ENCODE measurements at places on chromosomes 5 and 9.
A peak's percentile ranks its signal among the peaks of the same experiment; 100 is the strongest.

- DNase-seq, result peak; percentile 87
Observed at GRCh38 chr9:133144142-133144903, 19.4 kb downstream of the GBGT1 start.

GRCh38 chr9:108486831-108487230 lies 369.0 kb downstream of the ACTL7B start:
- DNase-seq, result no peak

DNA sequence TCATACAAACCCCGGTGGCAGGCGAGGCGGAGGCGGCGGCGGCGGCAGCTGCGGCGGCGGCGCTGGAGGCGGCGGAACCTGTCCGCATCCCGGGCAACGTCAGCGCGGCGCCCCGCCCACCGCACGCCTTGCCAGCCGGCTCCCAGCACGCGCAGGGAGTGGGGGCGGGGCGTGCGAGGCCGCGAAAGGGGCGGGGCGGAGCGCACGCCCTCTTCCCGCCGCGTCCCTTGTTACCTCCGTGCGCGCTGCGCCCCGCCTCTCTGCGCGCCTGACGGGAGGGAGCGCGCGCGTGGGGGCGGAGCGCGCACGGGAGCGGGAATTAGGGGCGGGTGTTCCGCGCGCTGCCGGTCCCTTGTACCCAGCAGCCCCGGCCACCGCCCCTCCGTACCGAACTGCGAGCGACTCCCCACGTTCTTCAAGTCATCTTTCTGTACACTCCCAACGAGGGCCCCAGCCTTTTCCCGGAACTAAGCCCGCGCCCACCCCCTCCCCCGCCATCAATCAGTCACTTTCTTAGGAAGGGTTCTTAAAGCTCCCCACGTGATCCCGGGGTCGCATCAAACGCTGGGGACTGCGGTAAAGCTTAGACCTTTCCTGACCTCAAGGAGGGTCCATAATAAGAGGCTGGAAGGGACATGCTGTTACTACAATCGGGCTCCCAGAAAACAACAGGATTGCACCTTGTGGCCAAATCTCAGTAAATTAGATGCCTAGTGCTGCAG lies at the start of gene AGTPBP1:
Gene AGTPBP1 (minus strand): TSS at position 80 of the 722 bp plus-strand sequence. CDS start 29,421 bp downstream, outside the sequence.
- DNase-seq, result peak; percentile 93

DNA sequence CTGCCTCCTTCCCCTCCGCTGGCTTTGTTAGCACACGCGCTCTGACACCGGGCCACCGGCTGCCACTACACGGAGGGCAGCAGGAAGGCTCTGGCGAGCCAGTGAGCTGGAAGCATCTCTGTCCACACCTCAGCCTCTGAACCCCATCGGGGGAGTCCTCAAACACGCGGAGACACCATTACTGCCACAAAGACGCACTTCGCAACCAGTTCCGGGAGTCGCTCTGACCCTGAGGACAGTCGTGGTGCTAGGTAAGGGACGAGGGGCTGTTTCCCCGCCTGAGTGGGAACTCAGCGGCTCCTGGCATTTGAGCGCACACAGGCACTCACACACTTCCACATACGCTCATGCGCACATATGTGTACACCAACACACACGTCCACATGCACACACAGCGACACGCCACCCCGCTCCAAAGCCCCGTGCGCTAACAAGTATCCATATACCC lies 160.0 kb downstream of the C9orf152 start:
- peak; percentile 2 for DNase-seq

DNA sequence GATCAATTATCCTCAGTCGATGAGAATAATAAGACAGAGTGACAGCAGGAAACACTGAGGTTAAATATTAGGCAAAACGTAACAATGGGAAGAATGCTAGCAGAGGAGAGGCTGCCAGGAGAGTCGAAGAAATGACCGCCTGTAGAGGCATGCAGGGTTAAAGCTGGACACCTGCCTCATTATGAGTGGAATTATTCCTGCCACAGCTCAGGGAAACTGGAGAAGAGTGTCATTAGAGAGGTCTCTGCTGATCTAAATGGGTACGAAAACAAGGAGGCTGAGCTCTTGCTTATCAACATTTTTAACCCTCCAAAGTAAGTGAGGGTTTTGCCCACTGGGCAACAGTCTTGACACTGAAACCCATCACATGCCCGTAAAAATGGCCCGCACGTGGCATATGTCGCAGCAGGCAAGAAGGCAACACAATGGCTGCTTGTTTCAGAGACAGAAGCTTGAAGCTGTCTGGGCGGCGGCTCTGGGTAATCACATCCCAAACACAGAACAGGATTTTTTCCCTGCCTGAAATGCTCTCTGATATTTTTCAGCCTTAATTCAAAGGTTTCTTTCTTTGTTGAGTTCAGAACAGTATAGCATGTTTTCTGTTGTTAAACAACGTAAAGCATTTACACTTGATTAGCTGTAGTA lies 118.7 kb downstream of the MED27 start:
- DNase-seq, result no peak

DNA sequence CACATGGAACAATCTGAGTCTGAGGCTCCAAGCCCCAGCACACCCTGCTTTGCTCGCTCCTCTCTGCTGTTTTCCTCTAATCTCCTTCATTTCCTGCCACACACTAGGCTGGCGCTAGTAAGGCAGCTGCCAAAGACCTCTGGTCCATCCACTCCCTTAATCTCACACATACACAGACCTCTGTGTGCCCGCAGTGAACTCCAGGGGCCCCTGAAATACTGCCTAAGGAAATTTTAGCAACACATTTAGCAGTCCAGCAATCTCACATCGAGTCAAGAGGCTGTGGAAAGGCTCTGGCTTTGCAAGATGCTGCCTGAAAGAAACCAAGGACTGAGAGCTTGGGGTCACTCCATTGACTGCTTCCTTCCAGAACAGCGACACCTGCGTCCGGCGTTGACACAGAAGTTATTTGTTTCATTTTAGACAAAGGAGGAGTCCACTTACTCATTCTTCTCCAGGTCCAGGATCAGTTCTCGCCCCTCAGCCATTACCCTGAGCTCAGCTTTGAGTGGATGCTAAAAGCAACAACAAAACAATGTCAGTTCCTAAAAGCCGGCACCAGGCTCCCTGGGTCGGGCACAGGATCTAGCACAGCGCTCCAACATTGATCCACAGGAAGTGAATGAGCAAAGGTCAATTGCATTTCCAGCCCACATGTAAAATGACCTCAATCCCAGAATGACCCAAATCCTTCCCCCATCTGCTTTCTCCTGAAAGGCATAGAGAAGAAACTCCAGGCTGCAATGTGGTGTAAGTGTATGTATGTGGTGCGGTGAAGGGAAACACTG lies 11.5 kb downstream of the ADAM19 start:
- DNase-seq, result no peak

- no peak for DNase-seq
Observed at GRCh38 chr9:113307396-113307975, 4.3 kb upstream of the RNF183 start.

GRCh38 chr9:87865626-87866025 lies 17.1 kb upstream of the SPATA31E1 start:
- DNase-seq, result no peak

DNA sequence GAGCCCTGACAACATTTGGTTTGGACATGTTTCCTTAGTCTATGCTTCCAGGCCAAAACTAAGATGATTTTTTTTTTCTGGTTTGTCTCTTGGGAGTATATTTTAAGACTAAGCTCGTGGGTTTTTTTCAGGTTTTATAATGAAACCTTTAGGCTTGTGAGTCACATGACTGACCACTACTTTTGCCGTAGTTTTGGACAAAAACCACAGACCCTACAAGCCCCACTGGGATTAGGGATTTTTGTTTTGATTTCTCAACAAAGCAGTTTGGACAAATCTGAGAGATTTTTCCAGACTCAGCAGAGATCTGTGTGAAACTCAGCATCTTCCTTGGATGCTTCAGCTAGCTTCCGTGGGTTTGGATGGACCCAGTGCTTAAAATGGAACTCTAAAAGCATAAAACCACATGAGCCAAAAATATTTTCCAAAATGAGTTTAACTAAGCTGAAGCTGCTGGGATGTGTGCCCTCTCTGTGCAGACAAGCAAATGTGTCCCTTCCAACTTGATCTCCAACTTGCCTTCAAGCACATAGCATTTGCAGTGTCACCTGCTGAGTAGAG lies 70.3 kb upstream of the SMIM15 start:
- DNase-seq, result no peak

DNA sequence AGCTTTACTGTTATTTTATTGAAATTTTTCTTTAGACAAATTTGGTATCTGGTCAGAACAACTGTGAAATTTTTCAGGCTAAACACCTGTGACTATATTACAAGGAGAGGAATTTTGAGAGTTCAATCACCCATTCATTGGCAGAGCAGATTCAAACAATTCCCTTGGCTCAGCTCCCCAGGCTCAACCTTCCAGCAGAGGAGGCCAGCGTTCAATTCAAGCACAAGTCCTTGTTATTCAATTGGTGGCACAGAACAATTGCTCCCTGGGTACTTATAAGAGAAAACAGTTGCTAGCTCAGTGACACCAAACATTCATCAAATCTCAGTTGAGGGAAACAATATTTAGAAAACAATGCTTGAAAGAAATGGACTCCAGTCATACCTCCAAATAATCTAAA lies 83.3 kb downstream of the SUSD1 start:
- DNase-seq, result no peak

- no peak for DNase-seq
Observed at GRCh38 chr9:12716823-12717600, 23.8 kb downstream of the TYRP1 start.

DNA sequence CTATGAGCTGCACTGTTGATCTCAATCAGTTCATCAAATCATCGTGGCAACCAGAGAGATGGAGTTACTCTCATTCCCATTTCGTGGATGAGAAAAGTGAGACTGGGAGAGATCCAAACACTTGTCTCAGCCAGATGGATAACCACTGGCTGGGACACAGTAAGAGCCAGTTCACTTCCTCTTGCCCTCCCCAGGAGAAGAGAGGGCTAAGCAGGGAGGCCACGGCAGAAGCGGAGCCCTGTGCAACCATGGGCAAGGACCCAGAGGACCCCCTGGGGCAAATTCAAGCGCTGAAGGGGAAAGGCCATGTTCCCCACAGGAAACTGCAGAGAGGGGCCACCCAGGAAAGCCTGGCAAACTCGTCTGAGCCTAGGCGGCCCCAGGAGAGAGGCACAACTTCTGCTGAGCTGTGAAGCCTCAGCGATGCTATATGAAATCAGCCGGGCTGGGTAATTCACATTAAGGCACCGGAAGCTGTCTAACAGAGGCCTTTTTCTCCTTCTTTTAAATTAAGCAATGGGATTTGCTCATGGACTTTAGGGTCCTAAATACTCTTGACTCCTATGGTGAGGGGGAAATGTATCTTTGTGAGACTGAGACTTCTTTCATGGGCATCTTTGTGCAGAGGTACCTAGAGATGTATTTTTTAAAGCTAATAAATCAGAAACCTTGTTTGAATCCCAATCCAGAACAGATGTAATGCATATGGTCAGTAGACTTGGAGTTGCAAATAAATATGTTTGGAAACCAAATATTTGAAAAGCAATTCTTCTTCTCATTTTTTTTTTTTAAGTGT lies 137.1 kb upstream of the SMIM23 start:
- no peak for DNase-seq

GRCh38 chr5:102532123-102532522 lies 33.3 kb upstream of the SLCO6A1 start:
- no peak for DNase-seq

DNA sequence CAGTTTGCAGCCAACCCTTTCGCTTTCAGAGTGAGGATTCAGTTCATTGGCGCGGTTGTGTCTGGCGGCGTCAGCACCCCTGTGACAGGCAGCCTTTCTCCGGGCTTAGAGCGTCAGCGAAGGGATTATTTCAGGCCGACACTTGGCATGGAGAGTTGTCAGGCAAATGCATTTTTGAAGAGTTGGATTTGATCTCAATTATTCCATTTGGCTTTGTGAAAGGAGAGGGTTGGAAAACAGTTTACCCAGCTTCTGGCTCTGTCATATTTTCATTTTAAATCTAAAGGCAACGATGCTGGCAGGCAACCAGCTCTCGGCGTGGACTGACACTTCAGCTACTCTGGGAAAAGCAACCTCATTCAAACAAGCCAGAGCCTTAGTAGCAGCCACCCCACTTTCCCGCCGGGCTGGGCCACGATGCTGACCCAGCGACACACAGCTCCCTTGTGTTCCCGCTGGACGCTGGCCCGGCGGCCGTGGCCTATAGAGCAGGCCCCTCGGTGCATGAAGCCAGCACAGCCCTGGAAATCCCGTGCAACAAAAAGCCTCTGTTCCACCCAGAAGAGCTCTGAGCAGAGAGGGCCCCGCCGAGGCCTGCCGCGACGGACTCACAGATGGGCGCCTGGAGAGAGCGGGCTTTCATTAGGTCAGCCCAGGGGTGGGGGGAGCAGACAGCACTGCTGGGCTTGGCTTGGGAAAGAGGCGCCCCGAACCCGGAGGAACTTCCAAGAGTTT lies 28.9 kb upstream of the LPCAT1 start:
- no peak for DNase-seq

GRCh38 chr9:88197781-88198340 lies 59.6 kb upstream of the SPATA31C2 start:
- no peak for DNase-seq

DNA sequence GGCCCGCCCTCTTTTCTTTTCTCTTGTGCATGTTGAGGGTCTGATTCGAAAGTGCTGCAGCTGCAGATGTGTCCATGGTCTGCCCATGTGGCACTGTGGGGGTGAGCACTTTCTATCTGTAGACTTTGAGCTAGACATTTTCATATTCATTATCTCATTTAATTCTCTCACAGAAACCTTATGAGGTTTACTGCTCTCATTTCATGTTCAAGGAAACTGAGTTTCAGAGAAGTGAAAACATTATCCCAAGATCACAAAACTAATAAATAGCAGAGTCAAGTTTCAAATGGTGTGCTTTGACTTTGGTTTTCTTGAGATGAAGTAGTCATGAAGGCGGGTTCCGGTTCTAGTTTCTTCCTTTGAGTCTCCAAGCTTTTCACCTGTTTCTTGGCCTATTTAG lies 536.5 kb upstream of the ZNF462 start:
- no peak for DNase-seq

DNA sequence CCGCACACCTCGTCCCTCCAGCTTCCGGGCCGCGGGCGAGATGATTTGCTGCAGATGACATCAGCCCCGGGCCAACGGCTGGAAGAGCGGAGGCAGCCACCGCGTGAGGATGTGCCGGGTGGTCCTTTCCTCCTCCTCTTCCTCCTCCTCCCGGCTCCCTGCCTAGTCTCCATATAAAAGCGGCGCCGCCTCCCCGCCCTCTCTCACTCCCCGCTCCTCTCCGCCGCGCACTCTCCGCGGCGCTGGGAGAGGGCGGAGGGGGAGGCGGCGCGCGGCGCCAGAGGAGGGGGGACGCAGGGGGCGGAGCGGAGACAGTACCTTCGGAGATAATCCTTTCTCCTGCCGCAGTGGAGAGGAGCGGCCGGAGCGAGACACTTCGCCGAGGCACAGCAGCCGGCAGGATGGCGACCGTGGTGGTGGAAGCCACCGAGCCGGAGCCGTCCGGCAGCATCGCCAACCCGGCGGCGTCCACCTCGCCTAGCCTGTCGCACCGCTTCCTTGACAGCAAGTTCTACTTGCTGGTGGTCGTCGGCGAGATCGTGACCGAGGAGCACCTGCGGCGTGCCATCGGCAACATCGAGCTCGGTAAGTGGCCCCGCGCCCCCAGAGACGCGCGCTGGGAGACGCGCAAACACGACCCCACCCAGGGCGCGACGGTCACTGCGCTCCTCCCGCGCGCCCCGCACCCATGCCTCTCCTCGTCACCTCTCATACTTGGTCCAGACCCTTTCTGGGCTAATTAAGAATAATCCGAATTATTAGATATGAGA lies at the start of gene MAP1B:
Gene MAP1B (plus strand): TSS at position 345 of the 770 bp plus-strand sequence. CDS start 57 bp downstream, at position 402.
- no peak for DNase-seq

- no peak for DNase-seq
Observed at GRCh38 chr5:80125022-80125961, 90.1 kb downstream of the THBS4 start.

GRCh38 chr5:172733974-172734346 lies 37.0 kb downstream of the DUSP1 start:
- DNase-seq, result no peak

GRCh38 chr9:83287021-83287420 lies 224.1 kb upstream of the RASEF start:
- DNase-seq, result no peak
